GM18507 (cell line): ENCODE measurements at places on chromosomes 12 and 14.

DNA sequence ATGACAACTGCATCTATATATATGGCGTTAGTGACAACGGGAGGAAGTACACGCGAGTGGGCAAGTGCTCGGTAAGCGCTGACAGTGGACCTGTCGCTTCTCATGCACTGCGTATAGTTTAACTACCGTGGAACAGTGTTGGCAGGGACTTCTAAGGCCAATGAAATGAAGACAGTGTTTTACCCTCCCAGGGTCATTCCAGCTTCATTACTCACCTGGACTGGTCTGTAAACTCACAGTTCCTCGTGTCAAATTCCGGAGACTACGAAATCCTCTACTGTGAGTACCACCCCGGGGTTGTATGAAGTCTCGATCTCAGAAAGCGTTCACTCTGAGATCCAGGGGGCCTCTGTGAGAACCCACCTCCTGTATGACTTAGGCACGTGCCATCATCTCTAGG is 129.2 kb upstream of the EVL start:
- no peak for DNase-seq

DNA sequence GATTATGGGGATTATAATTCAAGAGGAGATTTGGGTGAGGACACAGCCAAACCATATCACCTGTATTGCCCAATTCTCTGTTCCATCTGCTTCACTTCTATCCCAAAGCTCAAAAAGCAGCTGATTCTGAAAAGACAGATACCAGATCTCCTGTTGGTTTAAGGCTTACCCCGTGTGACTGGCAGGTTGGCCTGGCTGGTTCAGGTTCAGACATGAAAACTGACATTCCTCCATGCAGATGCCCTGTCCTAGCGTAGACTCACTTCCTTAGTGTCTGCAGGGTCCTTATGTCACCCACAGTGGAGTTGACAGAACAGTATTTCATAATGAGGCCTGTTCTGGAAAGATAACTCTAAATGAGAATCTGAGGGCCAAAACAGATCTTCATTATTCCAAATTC is 61.1 kb upstream of the FLRT2 start:
- DNase-seq = no peak

GRCh38 chr12:132858718-132859266 is 28.6 kb downstream of the CHFR start:
- DNase-seq = no peak

DNA sequence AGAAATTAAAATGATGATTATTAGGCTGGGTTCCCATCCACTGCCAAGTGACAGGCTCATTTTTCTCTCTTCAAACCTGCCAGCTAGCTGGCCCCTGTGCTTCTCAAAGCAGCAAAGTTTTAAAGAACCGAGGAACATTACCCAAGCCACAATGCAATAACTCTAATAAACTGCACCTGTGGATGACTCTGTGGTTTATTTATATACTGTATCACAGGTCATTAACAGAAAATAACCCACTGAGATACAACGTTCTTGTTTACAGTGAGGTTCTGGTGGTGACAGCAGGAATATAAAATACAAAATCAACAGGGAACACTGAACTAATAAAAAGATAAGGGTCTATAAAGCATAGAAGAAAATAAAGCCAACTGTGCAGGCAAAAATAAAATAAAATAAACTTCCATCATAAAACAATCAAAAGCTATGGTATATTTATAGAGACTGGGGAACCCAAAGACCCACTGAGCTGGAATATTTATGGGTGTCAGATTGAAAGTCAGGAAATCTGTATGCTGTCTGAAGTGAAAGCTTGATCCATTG is 472.9 kb downstream of the NOVA1 start:
- no peak for DNase-seq

- no peak for DNase-seq
Measured at GRCh38 chr14:27392153-27392552, 794.3 kb upstream of the NOVA1 start.

- no peak for DNase-seq
Measured at GRCh38 chr14:91883753-91884152, 16.4 kb upstream of the TC2N start.

- no peak for DNase-seq
Measured at GRCh38 chr12:47247418-47247817, 167.7 kb upstream of the AMIGO2 start.

GRCh38 chr12:25293653-25294052 is 42.9 kb upstream of the KRAS start:
- DNase-seq = no peak

DNA sequence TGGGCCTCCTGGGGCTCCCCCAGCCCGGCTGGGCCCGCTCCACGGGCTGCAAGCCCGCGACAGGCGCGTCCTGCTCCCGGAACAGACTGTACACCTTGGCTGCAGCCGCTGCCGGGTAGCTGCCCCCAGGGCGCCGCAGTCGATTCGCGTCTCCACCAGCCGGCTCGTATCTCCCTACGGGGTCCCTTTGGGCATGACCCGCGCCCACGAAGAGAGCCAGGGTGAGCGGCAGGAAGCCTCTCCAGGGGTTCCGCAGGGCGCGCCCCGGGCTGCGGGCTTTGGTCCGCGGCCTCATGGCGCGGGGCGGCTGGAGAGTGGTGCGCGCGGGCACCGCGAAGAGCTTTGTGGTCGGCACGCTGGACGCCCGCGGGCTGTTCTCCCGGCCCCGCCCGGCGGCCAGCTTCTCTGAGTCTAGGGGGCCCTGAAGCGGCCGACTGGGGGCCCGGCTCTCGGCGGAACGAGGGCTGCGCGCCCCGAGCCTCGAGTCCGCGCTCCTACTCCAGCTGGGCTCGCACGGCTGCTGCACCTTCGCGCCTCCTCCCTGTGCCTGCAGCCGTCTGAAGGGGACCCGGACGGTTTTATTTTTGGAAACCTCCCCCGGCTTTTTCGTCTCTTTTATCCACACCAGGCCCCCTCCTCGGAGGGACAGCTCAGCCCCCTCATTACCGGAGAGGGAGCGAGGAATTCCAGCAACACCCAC is at the start of gene LTBP2:
Gene LTBP2 (minus strand): TSS at position 588 of the 700 bp plus-strand sequence. CDS start 293 bp downstream, at position 295.
- DNase-seq = no peak

GRCh38 chr14:51398898-51399297 is 158.9 kb downstream of the TMX1 start:
- DNase-seq = no peak

- DNase-seq = no peak
Measured at GRCh38 chr12:62448436-62448835, 18.2 kb upstream of the MON2 start.

DNA sequence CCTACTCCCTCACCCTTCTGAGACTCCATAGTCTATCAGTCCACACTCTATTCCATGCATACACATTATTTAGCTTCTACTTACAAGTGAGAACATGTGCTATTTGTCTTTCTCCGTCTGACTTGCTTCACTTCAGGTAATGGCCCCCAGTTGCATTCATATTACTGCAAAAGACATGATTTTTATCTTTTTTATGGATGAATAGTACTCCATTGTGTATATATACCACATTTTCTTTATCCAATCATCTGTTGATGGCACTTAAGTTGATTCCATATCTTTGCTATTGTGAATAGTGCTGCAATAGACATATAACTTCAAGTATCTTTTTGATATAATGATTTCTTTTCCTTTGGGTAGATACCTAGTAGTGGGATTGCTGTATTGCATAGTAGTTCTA is 171.8 kb downstream of the DACT1 start:
- no peak for DNase-seq

DNA sequence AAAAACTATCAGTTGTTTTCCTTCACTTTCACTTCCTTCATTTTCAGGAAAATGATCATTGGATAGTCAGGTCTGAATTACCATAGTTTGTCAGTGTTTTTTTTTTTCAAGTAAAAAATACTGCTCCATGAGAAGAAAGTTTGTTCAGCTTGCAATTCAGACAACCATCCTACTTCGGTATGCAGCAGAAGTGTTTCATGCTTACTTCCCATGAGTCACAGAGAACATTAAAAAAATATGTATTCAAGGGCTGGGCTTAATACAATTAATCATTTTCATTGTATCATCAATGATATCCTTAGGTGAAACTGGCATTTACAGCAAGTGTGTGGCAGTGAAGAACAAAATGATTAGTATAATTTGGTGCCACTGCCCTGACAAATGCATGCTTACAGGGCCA is 21.6 kb downstream of the PYM1 start:
- no peak for DNase-seq

DNA sequence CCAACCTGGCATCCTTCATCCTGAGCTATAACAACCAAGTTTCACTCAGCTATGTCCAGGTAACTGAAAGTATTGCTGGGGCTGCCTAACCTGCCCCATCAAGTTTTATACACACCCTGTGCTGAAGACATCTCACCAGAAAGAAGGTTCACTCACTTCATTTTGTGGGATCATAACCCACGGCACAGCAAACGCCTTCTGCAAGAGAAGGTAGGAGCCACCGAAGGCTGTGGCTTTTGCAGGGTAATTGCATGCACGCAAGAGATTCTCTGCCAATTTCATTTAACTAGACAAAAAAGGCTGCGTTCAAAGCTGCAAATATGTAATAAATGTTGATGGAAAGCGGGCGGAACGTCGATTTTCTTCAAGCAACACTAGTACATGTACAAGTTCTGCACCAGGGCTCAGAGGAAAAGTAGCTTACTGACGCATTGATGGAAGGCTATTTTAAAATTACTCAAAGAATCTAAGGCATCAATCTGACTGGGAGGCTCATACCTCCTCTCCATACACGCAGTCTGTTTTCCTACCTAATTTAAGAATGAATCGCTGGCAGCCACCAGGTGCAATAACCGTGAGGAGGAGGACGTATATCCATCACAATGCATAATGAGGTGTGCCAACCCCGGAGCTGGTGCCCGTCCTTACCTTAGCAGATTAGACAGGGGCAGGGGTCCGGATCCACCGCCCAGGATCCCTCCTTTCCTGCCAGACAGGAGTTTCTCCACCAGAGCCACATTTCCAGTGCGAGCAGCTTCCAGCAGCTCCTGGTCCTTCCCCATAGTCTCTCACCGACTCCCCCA is 1.1 kb downstream of the ANKS1B start:
- no peak for DNase-seq

- no peak for DNase-seq
Measured at GRCh38 chr12:58523360-58523759, 396.9 kb downstream of the LRIG3 start.

GRCh38 chr12:57575771-57576612 is 15.0 kb upstream of the PIP4K2C start:
- DNase-seq = no peak

- DNase-seq = no peak
Measured at GRCh38 chr14:99730876-99731546, 46.9 kb downstream of the CYP46A1 start.

GRCh38 chr14:72808564-72808963 is 85.3 kb downstream of the DPF3 start:
- DNase-seq = no peak

- no peak for DNase-seq
Measured at GRCh38 chr12:93759512-93760081, 82.4 kb downstream of the CRADD start.

- DNase-seq = no peak
Measured at GRCh38 chr14:106083082-106083481, 556.7 kb downstream of the TMEM121 start.

GRCh38 chr12:2540535-2540941 is 254.2 kb upstream of the FKBP4 start:
- DNase-seq = no peak

- no peak for DNase-seq
Measured at GRCh38 chr12:64186789-64187188, 35.3 kb downstream of the KICS2 start.
